Pons (tissue), 1 donor: ENCODE measurements at places on chromosomes 5 and 9.

DNA sequence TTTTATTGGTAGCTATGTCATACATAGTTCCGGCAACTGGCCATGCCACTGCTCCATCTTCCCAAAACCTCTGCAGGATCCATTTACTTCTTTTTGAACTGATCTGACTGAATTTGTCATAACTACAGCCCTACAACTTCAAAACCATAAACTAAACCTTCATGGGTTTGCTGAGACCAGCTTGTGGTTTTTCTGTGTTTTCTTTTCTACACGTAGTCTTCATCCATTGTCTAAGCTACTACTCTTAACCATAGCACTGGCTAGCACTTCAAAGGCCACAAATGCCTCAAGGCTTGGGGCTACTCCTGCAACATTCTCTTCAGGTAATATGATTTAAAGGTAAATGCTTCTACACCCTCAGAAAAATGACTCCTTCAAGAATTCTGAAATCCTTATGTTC, 9.0 kb upstream of the KIF2A start:
- DNase-seq = no peak

DNA sequence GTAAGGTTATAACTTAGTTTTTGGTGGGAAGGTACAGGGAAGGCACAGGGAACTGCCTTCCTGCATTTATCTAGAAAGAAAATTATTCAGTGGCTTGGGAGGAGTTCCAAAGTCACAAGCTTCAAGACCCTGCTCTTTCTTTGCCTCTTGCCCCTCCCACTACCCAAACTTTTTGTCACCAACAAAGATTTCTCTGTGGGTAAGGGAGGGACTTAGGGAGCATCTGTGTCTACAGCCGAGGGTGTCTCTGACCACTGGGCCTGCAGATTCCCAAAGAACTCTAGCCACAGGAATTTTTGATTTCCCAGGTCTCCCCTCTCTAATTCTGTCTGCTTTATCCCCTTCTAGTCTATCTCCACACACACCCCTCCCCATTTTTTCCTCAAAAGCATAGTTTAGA, 2.1 kb downstream of the ECSCR start:
- DNase-seq = no peak

GRCh38 chr5:127586066-127586770, 62.7 kb upstream of the CTXN3 start:
- DNase-seq = no peak

DNA sequence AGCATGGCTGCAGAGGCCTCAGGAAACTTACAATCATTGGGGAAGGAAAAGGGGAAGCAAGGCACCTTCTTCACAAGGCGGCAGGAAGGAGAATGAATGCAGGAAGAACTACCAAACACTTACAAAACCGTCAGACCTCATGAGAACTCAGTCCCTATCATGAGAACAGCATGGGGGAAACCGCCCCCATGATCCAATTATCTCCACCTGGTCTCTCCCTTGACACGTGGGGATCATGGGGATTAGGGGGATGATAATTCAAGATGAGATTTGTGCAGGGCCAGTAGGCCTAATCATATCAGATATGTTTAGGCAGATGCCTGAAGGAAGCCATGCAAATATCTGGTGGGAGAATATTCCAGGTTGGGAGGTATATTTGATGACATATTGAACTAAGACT, 1176.4 kb upstream of the CDH18 start:
- DNase-seq = no peak

DNA sequence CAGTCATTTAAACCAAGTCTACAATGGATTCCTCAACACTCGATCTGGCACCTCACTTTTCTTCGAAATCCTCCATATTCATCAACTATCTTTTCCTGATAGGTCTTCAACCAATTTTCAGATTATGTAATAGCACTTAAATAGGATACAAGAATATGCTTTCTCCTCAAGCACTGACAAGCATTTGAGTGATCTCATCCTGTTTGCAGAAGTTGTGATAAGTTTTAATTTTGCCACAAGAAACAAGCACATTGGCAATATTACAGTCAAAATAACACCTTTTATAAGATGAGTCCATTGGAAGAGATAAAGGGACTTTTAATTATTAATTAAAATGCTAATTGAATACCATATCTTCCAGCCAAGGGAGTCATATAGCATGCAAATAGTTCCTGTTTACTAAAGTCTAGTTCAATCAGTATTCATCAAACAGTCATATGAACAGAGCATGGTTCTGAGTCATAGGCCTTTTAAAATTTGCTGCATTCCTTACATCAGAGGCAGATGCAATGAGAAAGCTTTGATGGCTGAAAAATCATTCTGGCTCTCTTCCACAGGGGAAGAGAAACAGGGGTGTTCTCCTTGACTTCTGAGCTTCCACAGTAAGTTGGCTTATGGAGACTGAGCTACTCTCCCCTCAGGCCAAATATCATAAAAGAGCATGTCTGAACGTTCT, 32.7 kb upstream of the ZCCHC9 start:
- DNase-seq = no peak

DNA sequence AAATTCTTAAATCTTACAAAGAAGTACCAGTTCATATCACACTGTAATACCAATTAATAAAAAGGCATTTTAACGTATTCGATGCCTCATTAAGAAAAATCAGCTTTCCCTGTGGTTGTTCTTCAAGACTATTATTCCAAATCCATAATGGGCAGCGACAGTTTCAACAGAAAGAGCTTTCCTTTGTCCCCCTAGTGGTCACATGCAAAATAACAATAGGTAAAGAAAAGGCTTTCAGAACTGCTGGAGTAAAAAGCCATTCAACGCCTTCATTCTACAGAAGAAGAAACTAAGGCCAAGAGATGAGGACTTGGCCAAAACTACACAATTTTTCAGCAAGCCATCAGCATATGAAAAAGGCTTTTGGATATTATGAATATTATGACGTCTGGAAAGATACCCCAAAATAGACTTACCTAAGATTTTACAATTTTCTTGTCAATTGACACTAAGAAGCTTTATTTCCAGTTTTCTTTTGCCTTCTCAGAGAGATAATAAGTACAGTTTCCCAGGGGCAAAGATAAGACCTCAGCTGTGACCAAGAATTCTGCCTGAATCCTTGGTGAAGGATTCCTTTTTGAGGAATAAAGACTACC, 6.7 kb upstream of the CDH6 start:
- DNase-seq = peak; percentile 78

- DNase-seq = no peak
These were observed 9.6 kb upstream of the NME5 start for GRCh38 chr5:138148811-138149210.

DNA sequence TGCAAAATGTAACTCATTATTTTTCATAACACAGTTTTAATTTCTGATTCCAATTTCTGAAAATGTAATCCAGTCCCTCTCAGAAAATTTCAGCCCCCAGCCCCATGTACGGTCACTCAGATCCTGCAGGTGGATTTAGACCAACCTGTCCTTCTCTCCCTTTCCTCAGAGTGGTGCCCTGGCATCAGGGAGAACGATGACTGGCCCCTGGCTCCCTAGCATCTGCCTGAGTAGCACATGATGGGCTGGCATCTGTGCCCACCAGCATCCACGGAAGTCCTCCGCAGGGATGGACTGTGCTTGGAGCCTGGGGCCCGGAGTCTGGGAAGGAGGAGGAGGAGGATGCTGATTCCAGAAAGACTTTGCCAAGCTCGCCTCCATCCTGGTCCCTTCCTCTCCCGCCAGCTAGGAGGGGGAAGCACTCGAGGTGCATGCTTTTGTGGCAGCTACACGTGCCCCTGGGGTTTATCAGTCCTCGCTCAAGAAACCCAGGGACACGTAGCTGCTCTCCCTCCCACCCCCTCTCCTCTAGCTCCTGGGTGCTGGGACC, 54.4 kb upstream of the RUFY1 start:
- no peak for DNase-seq

- DNase-seq = no peak
These were observed 36.0 kb downstream of the PRDM6 start for GRCh38 chr5:123124859-123125595.

DNA sequence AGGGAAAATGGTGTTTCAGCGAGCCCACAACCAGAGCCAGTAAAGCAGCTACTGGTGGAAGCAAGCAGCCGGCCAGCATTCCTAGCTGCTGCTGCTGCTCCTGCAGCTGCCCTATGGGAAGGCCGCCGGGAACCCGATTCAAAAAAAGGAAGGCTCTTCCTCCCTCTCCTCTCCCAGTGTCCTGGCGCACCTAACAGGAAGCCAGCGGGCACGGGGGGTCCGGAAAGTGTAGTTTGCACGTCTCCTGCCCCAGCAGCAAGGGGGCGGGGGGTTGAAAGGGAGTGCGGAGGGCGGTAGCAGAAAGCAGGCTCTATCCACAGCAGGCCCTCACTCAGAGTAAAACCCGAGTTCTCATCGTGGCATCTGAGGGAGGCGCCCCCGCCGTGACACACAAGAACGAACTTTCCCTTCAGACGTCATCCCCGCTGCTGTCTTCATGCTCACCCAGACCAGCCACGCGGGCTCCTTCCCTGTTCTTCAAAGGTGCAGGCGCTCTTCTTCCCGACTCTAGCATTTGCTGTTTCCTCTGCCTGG, 16.5 kb downstream of the GRXCR2 start:
- DNase-seq = peak; percentile 14

DNA sequence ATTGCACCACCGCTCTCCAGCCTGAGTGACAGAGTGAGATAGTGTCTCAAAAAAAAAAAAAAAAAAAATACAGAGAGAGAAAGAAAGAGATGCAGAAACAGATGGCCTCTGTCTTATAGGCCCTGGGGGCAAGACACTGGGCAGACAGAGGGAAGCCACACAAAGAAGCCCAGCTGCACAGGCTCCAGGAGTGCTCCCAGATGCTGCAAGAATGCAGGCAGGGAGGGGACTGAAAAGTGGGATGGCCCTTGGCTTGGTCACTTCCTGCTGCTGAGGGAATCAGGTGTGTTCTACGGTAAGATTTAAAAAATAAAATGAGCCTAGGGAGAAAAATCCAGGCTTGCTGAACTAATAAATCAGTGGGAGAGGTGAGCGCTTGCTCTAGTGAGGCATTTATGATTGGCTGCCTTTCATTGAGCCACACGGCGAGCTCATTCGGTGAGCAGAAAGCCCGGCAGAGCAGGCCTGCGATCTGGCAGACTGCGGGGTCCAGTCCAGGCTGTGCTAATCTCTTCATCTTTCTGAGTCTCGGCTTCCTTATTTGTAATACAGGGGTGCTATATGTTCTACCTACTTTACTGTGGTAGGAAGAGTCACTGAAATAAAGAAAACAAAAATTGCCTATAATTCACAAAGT, 80.6 kb downstream of the RAD23B start:
- no peak for DNase-seq

DNA sequence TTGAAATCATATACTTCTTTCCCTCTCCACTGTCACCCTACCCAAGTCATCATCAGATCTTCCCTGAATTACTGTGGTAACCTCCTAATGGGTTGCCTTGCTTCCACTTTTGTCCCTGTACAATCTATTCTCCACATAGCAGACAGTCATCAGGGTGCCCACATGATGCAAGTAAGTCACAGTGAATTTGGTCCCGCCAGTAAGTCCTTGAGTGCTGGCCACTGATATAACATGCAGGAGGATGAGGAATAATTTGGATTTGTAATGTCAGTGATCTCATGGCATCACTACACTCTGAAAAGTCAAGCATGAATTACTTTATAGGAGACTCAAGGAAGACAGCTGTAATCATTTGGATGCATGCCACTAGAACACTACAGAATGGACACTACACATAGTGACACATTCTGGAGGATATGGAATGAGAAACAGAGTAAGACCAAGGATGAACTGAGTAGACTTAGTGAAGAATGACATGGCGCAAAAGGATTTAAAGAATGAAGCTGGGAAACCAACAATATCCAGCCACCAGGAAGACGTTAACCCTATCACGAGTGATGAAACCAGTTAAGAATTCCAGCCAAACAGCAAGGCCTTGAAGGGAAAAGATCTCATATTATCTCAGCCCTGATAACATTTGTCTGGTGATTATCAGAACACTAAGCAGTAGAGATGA, 28.6 kb downstream of the MARCHF3 start:
- no peak for DNase-seq

DNA sequence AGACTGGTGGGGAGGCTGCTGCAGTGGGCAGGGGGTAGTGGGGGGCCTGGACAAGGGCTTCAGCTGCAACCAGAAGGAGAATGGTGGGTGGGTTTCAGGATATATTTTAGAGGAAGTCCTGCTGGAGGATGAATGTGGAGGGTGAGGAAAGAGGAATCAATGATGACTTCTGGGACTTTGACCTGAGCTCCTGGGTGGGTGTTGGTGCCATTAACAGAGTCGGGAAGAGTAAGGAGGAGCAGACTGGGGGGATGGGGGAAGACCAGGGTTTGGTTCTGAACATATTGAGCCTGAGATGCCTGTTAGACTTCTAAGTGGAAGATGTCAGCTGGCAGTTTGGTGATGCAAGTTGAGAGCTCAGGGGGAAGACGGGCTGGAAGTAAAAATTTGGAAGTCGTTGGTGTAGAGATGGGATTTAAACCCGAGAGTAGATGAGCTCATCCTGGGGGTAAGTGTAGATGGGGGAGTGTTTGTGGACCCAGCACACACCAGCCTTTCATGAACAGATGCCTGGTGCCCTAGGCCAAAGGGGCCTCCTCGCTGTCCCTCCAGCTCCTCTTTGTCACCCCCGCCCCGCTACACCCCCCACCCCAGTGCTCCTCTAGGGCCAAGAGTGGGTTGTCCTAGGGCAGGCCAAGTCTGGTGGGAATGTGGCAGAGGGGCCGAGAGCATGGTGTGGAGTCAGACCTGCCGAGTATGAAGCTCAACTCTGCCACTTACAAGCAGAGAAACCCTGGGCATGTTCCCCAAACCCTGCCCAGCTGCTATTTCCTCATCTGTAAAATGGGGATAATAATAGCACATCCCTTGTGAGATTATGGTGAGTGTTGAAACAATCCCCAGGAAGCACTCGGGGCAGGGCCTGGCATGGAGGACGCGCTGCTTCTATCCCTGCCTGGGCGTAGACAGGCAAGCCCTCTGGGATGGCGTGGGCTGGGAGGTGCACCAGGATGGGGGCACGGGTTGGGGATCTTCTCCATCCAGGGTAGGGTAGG, 4.0 kb downstream of the DNM1 start:
- DNase-seq = no peak

DNA sequence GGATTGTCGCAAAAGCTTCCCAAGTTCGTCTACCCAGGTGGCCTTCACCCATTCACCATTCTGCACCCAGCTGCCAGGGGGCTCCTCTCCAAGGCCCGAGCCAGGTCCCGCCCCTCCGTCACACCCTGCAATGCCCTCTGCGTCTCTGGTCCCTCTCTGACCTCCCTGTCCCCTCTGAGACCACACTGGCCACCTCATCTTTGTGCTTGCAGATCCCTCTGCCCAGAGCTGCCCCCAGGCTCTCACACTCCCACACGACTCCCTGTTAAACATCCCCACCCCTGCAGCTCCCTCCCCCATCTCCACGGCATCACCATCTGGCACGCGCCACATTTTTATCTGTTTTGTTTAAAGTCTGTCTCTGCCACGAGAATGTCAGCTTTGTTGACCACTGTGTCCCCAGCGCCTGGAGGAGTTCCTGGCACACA, 243.6 kb downstream of the PBX3 start:
- DNase-seq = no peak

GRCh38 chr5:174556756-174557155, 167.6 kb upstream of the MSX2 start:
- DNase-seq = no peak

GRCh38 chr5:15606197-15606596, 106.2 kb downstream of the FBXL7 start:
- no peak for DNase-seq

- DNase-seq = no peak
These were observed 236.2 kb downstream of the SAXO1 start for GRCh38 chr9:18796696-18797270.
